ENCODE measurements at places on chromosomes 12 and 14.
A peak's percentile ranks its signal among the peaks of the same experiment; 100 is the strongest.

GRCh38 chr12:6424008-6424347, 20.8 kb upstream of the CD27 start:
- DNase-seq: no peak

- DNase-seq: no peak
Measured at GRCh38 chr14:36495666-36496065, 24.4 kb downstream of the NKX2-1 start.

DNA sequence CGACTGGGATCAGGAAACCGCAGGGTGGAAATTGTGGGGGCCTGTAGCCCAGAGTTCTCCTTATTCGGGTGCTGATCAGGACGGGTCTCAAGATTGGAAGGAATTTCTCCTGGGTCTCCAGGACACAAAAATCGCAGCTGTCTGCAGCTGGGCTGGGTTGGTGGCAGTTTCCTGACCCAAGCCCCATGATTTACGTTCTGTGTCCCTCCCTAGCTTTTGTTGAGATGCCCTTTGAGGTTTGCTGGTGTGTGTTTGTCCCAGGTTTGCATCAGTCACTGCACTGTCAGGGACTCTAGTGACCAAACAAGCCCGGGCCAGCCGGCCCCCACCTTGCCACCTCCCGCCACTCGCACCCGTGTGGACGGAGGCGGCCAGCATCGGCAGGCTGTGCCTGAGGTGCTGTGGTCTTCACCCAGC, 89.5 kb downstream of the FBXL14 start:
- no peak for DNase-seq

DNA sequence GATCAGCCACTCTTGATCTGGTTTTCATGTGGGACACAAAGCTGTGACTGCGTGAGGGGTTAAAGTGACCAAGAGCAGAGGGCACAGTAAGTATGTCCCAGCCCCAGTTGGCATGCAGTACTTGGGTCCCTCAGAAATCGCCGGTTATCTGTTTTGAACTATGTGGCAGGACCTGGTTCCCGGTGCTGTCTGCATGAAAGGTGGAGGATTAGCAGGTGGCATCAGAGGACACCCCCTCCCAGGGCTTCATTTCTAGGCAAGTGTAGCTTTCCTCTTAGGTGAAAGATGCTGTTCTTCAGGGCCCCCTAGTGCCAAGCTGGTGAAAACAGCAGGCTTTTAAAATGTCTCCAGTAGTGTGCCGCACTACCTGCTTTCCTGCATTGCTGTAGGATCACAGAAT, 57.1 kb downstream of the ATG14 start:
- DNase-seq: peak; percentile 88

- no peak for DNase-seq
Measured at GRCh38 chr12:1330477-1330827, 263.9 kb downstream of the FBXL14 start.

GRCh38 chr12:114588061-114588460, 95.9 kb downstream of the TBX3 start:
- DNase-seq: no peak

DNA sequence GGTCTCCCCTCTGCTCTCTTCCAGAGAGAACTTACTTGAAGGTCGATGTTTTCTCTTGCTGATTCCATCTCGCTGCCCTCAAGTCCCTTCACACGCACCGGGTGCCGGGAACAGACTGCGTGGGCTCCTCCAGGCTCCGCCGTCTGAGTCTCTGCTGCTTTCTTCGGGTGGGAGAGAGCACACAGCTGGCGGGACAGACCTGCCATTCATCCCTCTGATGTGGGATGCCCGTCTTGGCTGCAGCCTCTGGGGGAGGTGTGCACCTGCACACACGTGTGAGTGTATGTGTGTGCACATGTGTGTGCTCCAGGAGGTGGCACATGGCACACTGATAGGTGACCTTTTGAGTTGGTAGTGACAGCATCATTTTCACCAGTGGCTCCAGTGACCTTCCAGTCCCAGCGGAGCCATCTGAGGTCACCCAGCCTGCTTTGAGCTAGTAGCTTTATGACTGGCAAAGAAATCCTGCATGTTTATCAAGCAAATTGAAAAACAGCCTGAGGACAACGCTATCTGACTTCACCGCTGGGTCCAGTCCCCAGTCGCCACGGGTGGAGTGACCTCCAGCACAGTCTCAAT, at the start of gene NINJ2:
TSS of gene NINJ2 (minus strand) at position 153 of the 579 bp plus-strand sequence. CDS start at position 68, 85 bp downstream.
- DNase-seq: no peak

GRCh38 chr12:113082486-113083148, 26.1 kb downstream of the DTX1 start:
- no peak for DNase-seq

DNA sequence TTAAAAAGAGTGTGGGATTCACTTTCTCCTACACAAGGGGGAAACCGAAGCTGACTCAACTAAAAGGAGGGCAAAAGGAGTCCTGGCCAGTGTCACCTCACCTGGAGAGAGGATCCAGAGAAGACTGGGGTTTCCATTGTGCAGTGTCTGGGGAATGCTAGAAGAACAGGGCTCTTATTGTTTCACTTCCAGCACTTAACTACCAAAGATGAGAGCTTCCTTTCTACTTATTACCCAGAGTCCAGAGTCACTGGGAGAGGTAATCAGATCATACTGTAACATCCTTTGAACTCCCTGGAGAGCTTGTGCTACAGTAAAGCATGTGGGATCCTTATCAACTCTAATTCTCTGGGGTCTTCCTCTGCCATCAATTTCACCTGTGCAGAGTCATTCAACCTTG, 148.4 kb upstream of the BCL2L14 start:
- DNase-seq: no peak

DNA sequence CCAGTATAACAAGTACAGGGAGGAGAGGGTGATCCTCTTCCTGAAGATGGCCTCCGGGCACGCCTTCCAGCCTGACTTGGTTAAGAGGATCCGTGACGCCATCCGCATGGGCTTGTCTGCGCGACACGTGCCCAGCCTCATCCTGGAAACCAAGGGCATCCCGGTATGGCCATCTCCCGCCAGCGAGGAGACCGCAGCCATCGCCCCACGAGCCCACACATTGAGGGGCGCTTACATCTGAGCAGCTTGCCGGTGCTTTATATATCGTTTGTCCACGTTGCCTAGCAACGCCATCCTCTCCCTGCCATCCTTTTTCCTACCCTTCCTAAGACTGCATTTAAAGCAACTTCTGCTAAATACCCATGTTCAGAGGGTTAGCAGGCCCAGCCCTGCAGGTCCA, 71.5 kb downstream of the AACS start:
- no peak for DNase-seq

DNA sequence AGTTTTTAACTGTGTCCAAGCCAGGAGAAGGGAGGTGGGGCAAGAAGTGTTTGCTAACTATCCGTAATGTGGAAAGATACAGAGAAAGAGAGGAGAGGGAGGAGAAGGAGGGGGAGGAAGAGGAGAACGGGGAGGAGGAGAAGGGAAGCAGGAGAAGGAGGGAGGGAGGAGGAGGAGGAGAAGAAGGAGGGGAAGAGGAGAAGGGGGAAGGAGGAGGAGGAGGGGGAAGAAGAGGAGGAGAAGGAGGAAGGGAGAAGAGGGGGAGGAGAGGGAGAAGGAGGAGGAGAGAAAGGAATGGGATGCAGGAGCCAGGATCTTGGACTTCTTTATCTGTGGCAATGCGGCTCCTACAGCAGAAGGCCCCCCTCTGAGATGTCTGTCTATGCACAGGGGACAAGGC, 510.3 kb upstream of the CCDC196 start:
- DNase-seq: no peak

GRCh38 chr12:24915501-24915900, 33.4 kb downstream of the BCAT1 start:
- no peak for DNase-seq

- no peak for DNase-seq
Measured at GRCh38 chr14:56552615-56553014, 27.0 kb upstream of the TMEM260 start.

All from SHP77 (cell line).